ENCODE measurements at places on chromosomes 7 and 10.
A peak's percentile ranks its signal among the peaks of the same experiment; 100 is the strongest.

- no peak for DNase-seq
Observed at GRCh38 chr7:107926481-107926880, 35.5 kb downstream of the DLD start.

- DNase-seq = no peak
Observed at GRCh38 chr10:12954866-12955265, 46.6 kb downstream of the CCDC3 start.

DNA sequence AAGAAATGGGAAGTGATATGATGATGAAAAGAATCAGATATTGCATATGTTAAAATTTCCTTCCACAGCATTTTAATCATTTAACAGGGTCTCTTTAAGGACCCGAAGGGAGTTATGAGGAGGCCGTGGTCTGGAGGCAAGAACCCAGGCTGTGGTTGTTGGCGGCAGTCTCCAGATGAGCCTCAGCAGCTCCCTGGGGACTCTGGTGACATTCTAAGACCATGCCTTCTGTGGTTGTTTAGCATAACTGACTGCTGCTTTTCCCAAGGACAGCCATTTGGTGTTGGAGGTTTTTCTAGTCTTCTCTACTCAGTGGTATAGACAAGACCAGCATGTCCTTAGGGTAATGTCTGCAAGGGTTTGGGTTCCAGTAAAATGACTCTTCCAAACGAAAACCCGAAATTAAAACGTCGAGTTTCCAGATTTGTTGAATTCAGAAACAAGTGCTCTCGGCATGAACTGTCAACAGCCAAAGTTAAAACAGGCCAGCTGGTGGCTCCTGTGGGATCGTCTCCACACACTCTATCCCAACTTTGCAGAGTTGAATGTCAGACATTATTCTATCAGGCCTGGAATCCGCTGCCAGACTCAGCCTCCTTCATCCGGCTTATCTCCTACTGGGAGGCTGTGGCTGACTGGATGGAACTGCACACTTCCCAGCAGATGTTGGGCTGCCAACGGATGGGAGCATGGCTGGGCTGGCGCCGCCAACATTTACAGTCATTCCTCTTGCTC is 183.1 kb downstream of the TAX1BP1 start:
- DNase-seq = peak; percentile 83

DNA sequence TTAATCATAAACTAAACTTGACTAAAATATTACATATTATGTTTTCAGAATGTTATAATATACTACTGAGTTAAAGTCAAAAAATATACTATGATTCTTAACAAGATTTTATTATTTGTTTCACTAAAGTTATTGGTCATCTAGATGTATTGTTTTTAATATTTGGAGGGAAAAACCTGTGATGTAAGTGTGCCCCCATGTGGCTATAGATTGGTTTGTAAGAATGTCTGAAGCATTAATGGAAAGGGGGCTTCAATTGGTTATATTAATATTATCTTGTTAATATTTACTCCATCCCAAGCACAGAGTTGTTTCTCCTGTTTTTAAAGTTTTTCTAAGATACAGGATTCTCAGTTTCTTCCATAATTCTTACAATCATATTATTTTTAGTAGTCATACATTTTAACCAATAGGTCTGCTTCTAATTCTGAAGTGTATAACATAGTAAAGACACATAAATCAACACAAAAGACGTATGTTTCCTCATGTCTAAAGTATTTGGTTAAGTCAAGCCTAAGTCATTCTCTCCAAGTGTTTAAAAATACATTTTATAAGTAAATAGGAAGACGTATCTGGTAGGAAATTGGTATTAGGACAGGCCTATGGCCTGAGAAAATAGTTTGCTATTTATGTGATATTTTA is 58.0 kb downstream of the GNAT3 start:
- no peak for DNase-seq

DNA sequence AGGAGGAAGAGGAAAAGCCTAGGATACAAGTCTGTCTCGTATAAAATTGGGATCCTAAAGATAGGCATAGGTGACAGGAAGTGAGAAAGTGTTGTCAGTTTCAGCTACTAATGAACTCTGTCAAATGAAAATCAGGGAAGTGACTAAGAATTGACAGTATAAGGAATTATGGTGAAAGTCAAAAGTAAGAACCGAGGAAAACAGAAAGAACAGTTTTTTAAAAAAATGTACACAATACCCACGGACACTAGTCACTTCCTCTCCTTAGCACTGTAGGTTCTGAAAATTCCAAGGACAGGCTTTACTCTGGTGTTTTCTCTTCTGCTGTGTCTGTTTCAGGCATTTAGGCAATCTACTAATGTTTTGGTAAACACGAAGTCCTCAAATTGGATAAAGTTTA is 42.3 kb downstream of the ATAD1 start:
- no peak for DNase-seq

- DNase-seq = no peak
Observed at GRCh38 chr10:132466520-132467463, 69.8 kb downstream of the PWWP2B start.

- DNase-seq = no peak
Observed at GRCh38 chr7:148334959-148335577, 255.5 kb upstream of the C7orf33 start.

GRCh38 chr7:113209449-113210203 is 91.3 kb upstream of the SMIM30 start:
- DNase-seq = no peak

DNA sequence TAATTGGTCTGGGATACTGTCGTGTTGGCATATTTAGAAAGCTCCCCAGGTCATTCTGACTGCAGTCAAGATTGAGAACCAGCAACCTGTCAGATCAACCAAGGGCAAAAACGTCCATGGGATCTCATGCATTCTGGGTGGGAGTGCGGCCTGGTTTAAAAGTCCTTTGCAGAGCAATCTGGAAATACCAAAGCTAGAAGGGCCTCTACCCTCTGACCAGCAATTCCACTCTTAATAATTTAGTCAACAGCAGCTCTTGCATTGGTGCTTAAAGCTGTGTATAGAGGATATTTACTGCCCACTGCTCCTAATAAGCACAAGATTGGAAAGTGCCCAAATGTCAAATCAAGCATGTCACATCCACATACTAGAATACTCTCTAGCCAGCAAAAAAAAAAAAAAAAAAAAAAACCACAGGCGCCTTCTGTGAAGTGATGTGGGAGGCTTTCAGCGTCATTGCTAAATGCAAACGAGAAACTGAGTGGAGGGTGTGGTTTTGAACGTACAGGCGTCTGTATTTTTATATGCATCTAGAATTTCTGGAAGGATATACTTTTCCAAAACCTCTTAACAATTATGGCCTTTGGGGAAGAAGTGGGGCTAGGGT is 44.8 kb upstream of the HSPA12A start:
- DNase-seq = no peak

GRCh38 chr7:81415181-81415580 is 354.7 kb downstream of the HGF start:
- no peak for DNase-seq

- no peak for DNase-seq
Observed at GRCh38 chr10:33352615-33353014, 18.1 kb upstream of the NRP1 start.

- no peak for DNase-seq
Observed at GRCh38 chr10:71978988-71979691, 14.9 kb downstream of the CHST3 start.

DNA sequence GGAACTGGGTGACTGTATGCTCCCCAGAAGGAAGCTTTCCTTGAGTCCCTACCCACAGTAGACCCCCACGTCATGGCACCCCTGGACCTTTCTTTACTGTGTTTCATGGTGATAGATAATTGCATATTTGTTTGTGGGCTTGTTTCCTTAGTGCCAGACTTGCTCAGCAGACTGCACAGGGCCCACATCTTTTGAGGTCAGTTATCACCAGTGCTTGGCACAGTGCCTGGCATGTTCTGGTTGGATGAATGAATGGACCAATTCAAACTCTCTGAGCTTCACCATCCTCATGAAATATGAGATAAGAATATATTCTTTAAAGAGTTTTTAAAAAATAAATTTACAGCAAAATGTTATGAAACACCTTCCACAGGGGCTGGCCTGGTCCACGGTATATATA is 78.4 kb upstream of the EMX2 start:
- no peak for DNase-seq

- no peak for DNase-seq
Observed at GRCh38 chr7:151408839-151409666, 785 bp downstream of the WDR86 start.

GRCh38 chr10:33899578-33900531 is 565.4 kb upstream of the NRP1 start:
- DNase-seq = no peak

DNA sequence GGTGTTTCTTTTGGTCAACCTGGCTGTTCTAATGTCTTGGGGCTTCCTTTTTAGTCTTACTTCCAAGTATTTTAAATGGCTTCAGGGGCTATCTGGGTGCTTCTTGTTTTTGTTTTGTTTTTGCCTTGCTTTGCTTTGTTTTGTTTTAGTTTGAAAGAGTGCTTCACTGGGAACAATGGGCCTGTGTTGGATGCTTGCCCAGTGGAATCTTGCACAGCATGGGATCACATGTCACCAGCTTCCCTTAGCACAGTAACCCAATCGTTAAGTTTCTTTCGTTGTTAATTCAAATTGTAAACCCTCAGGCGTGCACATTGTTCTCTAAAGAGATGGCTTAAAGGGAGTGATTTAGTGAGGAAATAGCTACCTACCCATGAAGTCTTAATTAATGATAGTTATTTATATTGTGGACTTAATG is 8.9 kb downstream of the COL17A1 start:
- no peak for DNase-seq

- DNase-seq = no peak
Observed at GRCh38 chr7:30154111-30154587, 19.4 kb downstream of the MTURN start.

GRCh38 chr7:3974329-3974728 is 673.3 kb downstream of the SDK1 start:
- DNase-seq = no peak

GRCh38 chr7:155455132-155455693 is 2.7 kb upstream of the EN2 start:
- no peak for DNase-seq

DNA sequence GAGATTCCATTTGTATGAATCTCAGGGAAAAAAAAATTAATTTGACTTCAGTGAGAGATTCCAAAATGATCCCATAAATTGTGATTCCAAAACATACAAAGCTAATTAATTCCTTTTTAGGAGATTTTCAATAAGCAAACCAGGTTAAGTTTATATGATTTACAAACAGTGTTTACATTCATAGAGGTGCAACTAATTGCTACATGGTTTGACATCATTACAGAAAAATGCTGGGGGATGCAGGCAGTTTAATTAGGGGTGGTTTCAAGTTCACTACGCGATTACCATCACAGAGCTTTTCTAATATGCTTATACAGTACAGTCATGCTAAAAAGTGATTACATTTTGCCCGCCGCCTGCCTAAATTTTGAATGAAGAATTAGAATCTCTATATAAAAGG is 143.2 kb upstream of the MGMT start:
- no peak for DNase-seq

- DNase-seq = no peak
Observed at GRCh38 chr10:124541076-124541903, 79.7 kb downstream of the LHPP start.

DNA sequence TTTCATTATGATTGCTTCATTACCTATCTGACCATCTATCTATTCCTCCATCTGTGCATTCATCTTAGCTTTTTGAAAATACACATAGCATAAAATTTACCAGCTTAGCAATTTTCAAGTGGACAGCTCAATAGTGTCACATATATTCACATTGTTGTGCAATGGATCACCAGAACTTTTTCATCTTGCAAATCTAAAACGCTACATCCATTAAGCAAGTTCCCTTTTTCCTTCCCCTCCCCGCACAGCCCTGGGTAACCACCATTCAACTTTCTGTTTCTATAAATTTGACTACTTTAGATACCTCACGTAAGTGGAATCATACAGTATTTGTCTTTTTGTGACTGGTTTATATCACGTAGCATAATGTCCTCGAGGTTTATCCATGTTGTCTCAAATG is 78.0 kb upstream of the ADRB1 start:
- no peak for DNase-seq

- DNase-seq = no peak
Observed at GRCh38 chr7:157509226-157509625, 172.4 kb downstream of the DNAJB6 start.

- no peak for DNase-seq
Observed at GRCh38 chr7:136061433-136061832, 84.3 kb upstream of the MTPN start.

- no peak for DNase-seq
Observed at GRCh38 chr10:49304137-49304536, 5.2 kb downstream of the C10orf71 start.

DNA sequence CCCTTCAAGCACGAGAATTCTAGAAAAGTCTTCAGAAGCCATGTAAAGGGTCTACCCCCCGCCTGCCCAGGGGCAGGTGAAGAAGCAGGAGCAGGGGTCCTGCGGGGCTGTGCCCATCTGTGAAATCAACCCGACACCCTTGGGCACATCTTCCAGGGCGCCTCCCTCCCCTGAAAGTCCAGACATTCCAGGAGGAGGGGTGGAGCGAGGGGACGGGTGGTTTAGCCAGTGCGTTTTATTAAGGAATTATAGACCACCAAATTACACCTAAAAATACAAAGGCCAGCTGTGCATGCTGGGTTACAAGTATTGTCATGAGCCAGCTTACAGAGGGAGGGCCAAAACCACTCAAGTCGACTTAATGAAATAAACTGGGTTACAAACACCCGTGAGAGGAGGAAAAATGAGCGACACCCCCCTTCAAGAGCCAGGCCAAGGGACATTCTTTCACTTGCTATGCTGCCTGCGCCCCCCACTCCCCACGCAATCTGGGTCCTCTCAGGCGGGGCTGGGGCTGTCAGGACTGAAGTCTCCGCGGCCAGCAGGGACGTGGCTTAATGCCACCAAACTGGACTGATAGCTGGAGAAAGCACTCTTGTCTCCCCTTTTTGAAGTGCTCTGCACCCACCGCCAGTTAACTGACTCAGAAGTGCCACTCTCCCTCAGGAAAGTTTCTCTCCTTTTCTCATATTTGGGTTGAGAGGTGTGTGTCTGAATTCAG is 360.3 kb downstream of the FRMD4A start:
- no peak for DNase-seq

DNA sequence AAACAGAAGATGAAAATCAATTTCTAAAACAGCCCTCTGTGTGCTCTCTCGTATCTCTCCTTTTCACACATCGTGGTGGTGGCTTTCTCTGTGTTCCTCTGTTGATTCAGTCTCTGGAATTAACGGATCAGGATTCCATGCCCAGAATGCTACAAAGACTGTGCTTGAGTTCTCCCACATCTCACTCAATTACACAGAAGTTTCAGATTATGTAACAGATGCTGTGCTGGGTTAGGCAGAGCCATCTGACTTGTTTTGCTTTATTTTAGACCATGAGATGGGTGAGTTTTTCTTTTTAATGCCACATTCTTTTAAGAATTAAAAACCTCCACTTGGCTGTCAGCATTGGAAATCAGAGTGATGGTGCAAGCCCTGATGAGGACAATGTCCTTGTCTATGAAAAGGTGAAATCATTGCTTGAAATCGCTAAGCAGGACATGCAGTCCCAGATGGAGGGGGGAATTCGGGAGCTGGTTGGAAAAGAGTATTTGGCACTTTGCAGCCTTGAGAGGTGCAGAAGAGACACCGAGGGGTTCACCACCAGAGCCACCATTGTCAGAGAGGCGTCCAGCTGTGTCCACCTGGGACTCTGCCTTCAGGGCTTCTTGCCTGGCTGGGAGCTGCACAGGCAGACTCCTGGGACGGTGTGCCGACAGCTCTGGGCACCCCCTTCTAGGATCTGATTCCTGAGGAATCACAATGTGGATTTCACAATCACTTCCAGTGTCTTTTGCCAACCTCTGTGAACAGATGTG is 80.4 kb downstream of the EGFR start:
- no peak for DNase-seq
